ENCODE measurements at places on chromosomes 12 and 14.

GRCh38 chr12:66713984-66714383 is 35.1 kb upstream of the GRIP1 start:
- DNase-seq, result no peak

GRCh38 chr12:12210983-12211382 is 55.9 kb downstream of the LRP6 start:
- no peak for DNase-seq

DNA sequence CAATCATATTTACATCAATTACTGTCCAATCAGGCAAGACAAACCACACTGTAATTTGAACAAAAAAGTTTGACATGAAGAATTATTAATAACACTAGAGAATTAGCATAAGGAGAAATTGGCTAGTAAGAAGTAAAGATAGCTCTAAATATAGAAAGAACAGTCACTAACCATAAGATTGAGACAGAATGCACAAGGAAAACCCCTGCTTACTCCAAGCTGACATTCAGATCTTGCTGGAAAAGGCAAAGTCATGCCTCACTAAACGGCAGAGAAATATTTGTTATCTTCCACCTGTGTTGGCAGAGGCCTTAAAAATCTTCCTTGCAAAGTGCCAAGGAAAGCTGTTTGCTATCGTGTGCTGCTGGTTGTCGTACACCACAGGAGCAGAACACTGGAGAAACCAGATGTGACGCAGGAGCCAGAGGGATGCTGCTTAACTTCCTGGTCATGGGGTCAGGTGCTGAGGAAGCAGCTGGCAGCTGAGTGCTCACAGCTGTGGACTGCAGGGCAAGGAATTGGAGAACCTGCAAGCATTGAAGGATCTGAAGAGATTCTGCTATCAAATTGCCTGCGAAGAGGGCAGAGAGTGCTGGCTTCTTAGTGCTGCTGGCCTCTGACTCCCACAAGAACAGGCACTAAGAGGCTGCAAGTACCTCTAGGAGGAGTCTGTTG is 1323.3 kb downstream of the LRFN5 start:
- no peak for DNase-seq

GRCh38 chr12:51000245-51000644 is 25.9 kb downstream of the SLC11A2 start:
- no peak for DNase-seq

DNA sequence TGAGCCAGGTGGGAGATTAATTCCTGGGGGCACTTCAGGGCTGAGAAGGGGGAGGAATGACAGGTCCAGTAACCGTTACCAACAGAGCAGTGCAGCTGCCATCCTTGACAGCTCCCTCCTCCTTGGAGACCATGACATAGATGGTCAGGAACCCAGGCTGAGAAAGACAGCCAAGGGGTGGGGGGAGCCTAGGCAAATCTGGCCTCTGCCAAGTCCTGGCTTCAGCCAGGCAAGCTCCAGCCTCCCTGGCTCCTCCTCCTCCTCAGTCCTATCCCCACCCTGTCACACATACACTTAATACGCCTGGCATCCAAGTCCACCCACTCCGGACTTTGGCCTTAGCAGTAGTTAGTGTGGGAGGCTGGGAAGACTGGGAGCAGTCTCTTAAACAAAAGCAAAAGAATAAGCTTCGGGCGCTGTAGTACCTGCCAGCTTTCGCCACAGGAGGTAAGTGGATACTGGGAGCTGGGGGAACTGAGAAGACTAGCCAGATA is at the start of gene RDH5:
Gene RDH5, plus strand, starts transcription at position 323 of the 494 bp plus-strand sequence. CDS start 792 bp downstream, outside the sequence.
- DNase-seq, result no peak

GRCh38 chr14:99378782-99379214 is 101.9 kb downstream of the SETD3 start:
- no peak for DNase-seq

Measured in left renal pelvis (tissue), 4 donors.